ENCODE measurements at places on chromosomes 7 and 10.
A peak's percentile ranks its signal among the peaks of the same experiment; 100 is the strongest.

DNA sequence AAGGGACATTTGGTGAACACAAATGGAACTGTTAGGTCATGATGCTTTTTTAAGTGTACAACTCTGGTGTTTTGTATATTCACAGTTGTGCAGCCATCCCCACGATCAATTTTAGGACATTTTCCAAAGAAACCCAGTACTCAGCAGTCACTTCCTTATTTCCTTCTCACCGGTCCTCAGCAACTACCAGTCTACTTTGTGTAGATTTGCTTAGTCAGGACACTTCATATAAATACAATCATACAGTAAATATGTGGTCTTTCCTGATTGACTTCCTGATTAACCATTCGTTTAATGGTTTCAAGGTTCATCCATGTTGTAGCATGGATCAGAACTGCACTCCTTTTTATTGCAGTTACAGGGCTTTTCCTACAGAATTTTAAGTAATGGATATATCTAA, 14.4 kb downstream of the SGPL1 start:
- DNase-seq = no peak

DNA sequence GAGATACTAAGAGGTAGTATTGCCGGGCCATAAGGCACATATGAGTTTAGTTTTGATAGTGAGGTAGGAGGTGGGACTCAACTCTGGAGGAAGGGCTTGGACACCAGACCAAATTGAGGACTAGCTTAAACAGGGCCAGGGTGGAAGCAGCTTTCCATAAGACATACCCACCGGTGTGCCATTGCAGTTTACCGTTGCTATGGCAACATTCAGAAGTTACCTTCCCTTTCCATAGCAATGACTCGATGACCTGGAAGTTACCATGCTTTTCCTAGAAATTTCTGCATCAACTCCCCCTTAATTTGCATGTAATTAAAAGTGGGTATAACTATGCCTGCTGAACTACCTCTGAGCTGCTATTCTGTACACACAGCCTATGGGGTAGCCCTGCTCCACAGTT, 10.9 kb upstream of the SNX10 start:
- DNase-seq = no peak

GRCh38 chr7:26444555-26444954, 152.9 kb downstream of the SNX10 start:
- DNase-seq = no peak

GRCh38 chr7:32319012-32319382, 171.2 kb downstream of the LSM5 start:
- DNase-seq = no peak

DNA sequence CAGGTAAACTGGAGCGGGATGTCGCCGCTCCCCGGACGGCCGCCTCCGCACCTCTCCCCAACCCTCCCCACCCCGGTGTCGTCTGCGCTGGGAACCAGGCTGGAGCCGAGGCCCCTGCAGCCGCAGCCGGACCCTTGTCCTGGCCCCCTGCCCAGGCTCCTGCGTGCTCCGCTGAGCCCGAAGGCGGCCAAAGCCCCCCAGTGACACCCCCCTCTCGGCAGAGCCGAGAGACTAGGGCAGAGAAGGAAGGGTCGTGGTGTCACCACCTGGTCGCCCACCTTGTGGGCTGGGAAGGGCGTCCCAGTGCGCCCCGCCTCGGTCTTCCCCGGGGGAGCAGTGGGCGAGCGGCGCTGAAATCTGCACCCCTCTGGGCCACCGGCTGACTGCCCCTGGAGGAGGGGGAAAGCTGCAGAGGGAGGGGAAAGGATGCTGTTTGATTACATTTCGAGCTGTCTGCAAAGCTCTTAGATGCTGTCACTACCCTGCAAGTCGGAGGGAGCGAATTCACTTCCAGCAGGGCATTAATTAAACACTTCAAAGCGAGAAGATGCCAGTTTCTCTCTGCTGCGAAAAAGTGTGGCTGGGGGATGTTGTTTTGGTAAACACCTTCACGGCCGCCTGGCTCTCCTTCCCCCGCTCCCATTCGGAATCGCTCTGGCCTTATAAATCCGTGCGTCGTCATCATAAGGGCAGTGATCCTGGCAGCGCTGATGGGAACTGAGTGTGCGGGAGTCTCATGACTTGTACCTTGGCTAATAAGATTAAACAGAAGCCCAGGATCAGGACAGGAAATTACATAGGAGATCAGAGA, 622 bp downstream of the DYNC1I1 start:
- DNase-seq = no peak

GRCh38 chr10:119501690-119502089, 40.8 kb downstream of the RGS10 start:
- DNase-seq = peak; percentile 27

DNA sequence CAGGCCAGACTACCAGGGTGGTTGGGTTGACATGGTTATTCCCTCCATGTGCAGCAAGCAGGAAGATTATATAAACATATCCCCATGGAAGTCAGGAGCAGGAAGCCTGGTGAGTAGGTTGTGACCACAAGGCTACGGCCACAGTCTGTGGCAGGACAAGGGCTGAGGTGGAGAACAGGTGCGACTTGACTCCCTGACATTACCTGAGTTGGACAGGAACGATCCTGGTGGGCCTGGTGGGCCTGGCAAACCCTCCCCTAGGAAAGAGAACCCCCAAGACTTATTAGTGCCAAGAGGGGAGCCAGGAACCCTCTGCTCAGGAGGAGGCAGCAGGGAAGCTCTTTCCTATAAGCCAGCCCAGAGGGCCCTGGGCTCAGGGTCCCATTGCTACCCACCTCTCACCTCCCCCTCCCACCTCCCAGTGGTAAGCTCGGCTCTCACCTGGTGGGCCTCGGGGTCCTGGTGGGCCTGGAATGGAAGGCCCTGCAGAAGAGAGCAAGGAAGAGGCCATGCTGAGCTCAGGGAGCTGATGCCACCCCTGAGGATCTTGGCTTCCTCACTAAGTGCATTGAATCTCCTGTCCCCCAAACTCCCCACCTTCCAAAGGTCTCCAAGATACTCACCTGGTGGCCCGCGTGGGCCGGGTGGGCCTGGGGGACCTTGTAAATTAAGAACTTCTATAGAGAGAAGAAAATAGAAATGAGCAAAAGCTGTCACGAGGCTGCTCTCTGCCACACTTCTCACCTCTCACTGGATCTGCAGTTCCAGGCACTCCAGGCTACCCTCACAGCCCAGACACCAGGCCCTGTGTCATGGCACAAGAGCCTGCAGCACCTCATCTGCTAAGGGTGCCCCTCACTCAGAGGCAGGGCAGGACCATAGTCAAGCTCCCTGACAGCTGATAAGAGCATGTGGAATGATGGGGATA, 44.6 kb downstream of the COL17A1 start:
- no peak for DNase-seq

- DNase-seq = no peak
Measured at GRCh38 chr10:91380873-91381256, 29.3 kb upstream of the HECTD2 start.

- no peak for DNase-seq
Measured at GRCh38 chr7:137923380-137923779, 76.6 kb upstream of the DGKI start.

DNA sequence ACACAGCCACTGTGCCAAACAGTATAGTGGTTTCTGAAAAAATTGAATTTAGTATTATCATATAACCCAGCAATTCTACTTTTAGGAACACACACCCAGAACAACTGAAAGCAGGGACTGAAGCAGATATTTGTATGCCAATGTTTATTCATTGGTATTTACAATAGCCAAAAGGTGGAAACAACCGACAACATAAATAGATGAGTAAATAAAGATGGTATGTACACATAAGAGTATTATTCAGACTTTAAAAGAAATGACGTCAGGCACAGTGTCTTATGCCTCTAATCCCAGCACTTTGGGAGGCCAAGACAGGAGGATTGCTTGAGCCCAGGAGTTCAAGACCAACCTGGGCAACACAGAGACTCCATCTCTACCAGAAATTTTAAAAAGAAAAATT, 7.2 kb downstream of the CDCA7L start:
- no peak for DNase-seq

DNA sequence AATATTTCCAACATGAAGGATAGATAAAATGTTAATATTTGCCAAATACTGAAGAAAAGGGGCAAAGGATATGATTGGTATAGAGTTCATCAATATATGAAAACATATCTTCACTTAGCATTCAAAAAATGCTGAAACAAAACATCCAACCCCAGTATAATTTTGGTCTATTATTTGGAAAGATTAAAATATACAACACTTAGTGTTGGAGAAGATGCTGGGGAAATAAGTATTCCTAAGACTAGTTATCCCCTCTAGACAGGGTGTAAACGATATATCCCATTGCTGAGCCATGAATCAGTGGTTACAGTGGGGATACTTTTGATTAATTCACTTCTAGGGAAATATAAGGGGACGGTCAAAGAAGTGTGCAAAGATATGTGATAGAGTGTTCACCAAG, 187.3 kb upstream of the IMMP2L start:
- DNase-seq = no peak

GRCh38 chr7:108251700-108252099, 121.5 kb upstream of the LAMB4 start:
- no peak for DNase-seq

DNA sequence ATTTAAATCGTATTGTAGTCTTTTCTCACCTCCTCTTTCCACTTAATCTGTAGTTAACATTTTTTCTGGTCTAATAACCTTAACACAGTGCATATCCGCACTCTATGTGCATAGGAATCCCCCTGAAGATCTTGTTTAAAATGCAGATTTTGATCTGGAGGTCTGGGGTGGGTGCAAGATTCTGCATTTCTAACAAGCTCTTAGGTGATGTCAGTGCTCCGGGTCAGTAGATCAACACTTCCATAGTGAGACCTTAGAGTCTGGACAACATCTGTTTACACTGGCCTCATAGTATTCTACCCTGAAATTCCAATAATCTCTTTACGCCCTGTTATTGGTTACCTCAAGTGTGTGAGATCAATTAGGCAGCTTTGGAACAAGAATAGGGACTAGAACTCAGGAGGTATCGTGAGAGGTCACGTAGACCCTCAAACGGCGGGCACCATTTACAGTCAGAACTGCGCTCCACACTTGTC, 434 bp upstream of the PLEKHA8 start:
- no peak for DNase-seq

DNA sequence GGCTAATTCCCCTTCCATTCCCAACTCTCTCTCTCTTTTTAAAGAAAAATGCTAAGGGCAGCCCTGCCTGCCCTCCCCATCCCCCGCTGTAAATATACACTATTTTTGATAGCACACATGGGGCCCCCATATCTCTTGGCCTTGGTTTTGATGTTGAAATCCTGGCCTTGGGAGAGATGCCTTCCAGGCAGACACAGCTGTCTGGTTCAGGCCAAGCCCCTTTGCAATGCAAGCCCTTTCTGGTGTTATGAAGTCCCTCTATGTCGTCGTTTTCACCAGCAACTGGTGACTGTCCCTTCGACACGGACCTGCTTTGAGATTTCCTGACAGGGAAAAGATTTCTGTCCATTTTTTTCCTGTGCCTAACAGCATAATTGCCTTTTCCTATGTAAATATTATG, 3.0 kb downstream of the ADRA2A start:
- no peak for DNase-seq

DNA sequence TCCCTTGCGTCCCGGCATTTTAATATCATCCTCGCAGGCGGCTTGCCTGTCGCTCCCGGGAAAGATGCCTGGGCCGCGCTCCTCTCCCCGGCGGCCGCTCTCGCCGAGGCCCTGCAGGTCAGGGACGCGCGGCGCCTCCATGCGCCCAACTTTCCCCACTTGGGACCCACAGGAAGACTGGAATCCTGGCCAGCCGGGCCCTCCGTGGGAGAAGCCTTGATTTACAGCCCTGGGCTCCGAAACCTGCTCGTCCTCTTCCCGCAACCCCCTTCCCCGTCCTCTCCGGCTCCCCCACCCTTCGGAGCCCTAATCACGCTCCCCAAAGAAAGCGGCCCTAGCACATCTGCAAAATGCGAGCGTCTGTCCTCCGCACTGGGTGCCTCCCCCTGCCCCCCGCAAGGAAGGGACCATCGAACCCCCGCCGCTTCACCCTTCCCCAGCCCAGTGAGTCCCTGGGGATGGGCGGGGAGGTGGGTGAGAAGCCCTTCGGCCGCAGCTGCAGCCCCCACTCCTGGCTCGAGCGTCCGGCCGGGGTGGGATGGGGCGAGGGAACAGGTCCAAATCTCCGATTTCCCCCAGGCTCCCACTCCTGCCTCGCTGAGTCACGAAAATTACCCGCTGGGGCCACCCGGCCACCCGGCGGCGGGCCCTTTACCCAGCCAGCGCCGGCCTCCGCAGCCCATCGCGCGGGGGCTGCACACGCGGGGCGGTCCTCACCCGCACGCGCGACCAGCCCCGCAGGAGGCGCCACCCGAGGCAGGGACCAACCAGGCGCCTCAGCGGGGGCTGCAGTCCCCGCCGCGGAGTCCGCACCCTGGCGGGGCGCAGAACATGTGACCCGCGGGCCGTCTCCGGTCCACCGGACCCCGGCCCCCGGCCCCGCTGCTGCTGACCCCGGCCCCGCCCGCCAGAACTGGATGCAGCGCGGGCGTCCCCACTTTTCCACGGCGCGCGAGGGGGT, 695 bp downstream of the HSPA12A start:
- DNase-seq = no peak

DNA sequence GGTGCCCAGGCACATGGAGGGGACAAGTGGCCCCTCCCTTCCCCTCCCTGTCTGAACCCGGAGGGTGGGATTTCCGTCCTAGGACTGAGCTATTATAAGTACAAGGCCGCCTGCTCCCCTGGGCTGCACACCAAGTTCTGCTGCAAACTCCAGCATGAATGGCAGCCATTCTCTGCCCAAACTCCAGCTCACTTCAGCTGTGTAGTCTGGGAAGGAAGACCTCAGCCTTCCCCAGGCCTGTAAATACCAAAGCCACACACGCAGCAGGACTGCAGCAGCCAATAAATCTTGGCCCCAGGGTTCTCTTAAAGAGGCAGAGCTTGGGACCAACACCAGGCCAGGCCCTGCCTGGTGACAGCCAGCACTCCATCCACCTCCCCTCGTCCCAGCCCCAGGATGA, 291.3 kb upstream of the ZMIZ1 start:
- DNase-seq = no peak

DNA sequence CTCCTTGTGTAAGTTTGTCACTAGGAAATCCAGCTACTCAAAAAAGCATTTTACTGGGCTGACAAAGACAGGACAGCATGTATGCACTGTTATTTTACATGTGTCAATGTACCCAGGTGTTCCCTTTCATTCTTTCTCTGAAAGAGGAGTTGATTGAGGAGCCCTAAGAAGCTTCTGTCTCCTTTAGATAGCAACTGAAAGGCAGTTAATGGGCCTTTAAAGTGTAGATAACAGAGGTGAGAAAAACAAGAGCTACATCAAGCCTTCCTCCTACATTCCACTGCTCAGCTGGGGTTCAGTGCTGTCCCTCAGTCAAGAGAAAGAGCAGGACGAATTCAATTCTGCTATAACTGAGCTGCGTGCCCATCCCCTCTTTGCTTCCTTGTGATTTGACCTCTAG, 12.8 kb upstream of the WIPF3 start:
- DNase-seq = no peak

DNA sequence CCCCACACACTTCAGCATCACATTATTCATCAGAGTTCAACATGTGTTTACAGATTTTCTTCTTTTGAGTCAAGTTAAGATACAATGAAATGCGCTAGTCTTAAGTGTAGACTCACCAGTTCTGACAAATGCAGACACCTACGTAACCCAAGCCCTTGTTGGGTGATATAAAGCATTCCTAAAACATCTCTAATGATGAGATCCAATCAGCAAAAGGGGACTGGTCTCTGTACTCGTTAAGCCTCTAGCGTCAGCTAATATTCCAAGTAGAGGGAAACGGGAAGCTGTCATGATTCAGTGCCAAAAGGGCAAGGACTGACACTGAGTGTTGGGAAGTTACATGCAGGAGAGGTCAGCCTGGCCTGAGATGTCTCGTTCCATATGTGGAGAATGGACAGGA, 38.7 kb upstream of the TRIL start:
- DNase-seq = no peak

All from stimulated activated CD4-positive, alpha-beta T cell treated with anti-CD3 and anti-CD28 coated beads, Interleukin-4, amount 100 ng/mL, for 24 hours (primary cell).